ENCODE measurements at places on chromosomes 6 and 20.

DNA sequence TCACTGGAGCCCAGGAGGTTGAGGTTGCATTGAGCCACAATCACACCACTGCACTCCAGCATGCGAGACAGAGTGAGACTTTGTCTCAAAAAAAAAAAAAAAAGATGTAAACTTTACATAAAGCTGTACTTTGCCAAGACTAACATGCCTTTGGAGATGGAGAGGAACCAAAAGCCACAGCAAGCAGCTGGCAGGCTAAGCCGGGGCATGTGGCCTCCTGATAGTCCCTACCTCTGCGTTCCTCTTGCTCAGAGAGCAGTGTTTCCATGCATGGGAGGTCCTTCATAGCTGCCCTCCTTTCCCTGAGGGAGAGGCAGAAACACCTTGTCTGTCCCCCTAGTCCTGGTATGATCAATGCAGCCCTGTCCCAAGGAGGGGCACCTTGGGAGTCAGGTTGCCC is 35.2 kb downstream of the SPATA2 start:
- DNase-seq = no peak

- no peak for DNase-seq
Observed at GRCh38 chr6:123118811-123119210, 122.8 kb downstream of the CLVS2 start.

DNA sequence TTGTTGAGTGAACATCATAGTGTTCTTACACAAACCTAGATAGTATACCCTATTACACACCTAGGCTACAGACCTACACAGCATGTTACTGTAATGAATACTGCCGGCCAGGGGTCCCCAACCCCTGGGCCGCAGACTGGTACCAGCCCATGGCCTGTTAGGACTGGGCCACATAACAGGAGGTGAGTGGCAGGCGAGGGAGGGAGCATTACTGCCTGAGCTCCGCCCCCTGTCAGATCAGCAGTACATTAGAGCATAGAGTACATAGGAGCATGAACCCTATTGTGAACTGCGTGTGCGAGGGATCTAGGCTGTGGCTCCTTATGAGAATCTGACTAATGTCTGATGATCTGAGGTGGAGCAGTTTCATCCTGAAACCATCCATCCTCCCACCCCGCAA is 126.3 kb downstream of the PRND start:
- no peak for DNase-seq

GRCh38 chr6:159997498-159998101 is 28.7 kb downstream of the IGF2R start:
- no peak for DNase-seq

GRCh38 chr20:1876975-1877608 is 18.1 kb upstream of the SIRPA start:
- peak; percentile 16 for DNase-seq

GRCh38 chr6:105769987-105770386 is 316.1 kb upstream of the PRDM1 start:
- DNase-seq = no peak

GRCh38 chr20:14700639-14700960 is 363.2 kb upstream of the FLRT3 start:
- DNase-seq = no peak

- no peak for DNase-seq
Observed at GRCh38 chr6:148109732-148110131, 232.9 kb upstream of the SASH1 start.

GRCh38 chr6:44554861-44555260 is 167.4 kb downstream of the CDC5L start:
- DNase-seq = no peak
